ENCODE measurements at places on chromosomes 5 and 9.

GRCh38 chr5:73435759-73436534, 12.6 kb downstream of the FOXD1 start:
- no peak for DNase-seq

DNA sequence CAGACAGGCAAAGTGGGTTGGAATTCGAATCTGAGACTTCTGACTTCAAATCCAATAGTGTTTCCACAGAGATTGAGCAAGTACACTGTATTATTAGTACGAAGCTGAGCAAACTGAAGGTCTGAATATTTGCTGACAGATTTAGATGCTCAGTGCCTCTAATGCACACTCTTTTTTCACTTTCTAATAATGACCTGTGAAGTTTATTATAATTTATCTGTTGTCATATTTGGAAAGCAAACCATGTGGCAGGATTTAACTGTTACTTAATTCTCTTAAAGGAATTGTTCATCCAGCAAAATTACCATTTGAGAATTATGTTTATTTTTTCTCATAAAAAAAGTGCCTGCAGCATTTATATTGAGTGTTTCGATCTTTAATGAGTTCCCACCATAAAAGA, 277.3 kb downstream of the DMRT2 start:
- DNase-seq, result no peak

DNA sequence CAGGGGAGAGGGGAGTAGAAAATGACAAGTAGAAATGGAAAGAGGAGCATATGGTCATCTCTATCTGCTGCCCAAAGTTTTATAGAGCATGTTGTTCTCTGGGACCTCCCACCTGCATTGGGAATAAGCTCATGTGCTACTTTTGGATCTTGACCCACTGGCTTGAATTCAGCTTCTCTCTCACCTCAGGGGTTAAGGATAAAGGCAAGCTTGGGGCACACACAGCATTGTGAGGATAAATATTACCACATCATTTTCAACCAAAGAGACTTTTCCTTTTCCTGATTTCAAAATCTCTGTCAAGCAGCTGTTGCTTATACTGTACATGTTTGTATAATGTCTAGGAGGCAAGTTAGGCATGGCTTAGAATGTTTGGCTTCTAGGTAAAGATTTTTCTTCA, 16.6 kb downstream of the ATP10B start:
- no peak for DNase-seq

DNA sequence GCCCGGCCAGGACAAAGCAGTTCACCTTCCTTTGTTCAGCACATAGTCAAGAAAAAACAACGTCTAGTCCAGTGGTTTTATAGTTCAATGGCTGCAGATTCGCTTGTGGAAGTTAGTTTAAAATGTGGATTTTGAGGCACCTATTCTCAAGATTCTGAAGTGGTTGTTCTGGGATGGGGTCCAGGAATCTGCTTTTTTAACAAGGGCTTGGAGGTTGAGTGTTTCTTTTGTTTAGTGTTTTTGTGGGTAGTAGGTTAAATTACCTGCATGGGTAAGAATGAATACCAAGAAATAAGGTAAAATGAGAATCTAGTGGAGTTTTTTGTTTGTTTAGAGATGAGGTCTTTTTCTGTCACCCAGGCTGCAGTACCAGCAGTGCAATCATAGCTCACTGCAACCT, 28.4 kb upstream of the NADK2 start:
- no peak for DNase-seq

- DNase-seq, result no peak
Observed at GRCh38 chr5:141636106-141636412, 590 bp downstream of the HDAC3 start.

DNA sequence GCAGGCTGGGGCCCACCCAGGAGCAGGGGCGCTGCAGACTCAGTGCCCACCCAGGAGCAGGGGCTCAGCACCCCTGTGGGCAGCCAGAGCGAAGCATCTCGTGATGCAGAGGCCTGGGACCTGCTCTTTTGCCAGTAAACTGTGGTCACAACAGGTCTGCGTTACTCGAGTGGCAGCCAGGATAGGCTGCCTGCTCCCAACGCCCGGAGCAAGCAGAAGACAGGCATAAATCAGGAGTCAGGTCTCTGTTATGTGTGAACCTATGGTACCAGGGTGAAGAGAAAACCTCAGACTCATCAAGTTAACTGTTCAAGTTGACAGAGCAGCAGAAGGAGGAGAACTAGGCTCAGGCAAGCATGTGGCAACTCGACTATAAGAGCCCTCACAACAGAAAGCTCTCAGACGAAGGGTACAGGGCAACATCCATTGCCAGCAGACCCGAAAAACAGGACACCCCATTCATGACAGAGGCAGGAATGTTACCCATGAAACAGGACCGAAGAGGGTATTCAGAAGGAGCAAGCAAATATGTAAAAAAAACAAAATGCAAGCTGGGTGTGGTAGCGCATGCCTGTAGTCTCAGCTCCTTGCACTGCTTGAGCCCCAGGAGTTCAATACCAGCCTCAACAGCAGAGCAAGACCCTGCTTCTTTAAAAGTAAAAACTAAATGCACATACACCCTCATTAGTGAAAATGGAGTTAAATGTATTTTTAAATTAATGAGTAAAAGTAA, 71.7 kb downstream of the GOLPH3 start:
- no peak for DNase-seq

DNA sequence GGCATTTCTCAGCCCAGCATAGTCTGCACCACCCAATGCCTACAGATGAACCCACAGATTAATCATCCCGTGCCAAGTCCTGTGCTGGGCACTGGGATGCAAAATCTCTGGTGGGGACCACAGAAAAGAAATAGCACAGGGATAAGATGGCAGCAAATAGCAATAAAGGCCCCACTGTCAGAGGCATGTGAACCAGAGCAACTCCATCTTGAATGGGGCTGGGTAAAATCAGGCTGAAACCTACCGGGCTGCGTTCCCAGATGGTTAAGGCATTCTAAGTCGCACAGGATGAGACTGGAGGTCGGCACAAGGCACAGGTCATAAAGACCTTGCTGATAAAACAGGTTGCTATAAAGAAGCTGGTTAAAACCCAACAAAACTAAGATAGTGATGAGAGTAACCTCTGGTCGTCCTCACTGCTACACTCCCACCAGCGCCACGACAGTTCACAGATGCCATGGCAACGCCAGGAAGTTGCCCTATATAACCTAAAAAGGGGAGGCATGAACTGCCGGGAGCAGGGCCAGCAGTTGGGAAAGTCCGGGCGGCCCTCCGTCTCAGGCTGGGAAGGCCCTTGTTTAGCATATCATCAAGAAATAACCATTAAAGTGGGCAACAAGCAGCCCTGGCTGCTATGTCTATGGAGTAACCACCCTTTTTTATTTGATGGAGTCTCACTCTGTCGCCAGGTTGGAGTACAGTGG, 65.2 kb downstream of the C9orf50 start:
- no peak for DNase-seq

DNA sequence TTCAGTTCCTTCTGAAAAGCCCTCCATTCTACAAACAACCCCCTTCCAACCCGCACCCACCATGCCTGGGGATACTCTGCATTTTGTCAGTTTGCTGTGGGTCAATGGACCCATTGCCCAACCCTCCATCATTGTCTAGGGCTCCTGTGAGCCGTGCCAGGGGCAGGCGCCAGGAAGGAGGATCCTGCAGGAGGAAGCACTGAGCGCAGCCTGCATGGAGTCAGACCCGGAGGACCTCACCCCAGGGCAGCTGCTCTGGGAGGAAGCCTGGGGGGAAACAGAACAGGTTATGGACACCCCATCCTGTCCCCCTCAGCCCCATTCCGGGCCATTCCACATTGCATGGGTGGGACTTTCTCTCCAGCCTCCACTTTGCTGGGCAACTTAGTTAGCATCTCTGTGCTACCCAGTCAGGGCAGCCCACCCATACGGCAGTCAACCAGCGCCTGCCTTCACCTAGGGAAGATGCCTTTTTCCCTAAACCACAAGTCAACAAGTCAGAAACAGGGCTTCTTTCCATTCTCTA, 48.6 kb upstream of the VDAC1 start:
- no peak for DNase-seq

DNA sequence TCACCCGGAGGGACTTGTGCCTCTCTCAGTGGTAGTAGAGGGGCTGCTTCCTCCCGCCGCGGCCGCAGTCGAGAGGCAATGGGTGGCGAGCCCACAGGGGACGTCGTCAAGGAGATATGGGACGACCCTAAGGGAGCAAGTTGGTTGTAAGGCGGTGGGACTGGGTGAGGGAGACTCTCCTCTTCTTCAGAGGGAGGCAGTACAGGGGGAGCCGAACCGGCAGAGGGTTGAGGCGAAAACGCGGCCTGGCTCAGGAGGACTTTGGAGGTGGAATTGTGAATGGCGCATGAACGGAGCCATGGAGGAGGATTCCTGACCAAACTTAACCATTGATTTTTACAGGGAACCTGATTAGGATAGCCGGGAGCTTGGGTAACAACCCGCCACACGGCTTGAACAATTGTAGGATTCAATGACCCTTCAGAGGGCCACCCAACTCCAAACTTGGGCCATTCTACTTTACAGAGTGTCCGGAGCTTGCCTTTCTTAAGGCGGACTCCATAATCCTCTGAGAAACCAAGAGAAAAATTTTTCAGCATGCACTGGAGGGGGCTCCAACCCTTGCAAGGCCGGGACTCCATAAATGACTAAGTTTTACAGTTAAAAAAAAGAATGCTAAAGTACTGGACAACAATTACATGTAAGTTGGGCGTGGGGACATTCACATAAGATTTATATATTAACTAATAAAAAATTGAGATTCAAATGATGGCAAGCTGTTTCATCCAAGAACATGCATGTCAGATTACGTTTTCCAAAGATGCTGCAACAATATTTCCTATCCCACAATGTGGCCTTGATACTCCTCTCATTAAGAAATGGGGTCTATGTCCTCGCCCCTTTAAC, 19.4 kb upstream of the RHOBTB3 start:
- no peak for DNase-seq

GRCh38 chr9:1528456-1528855, 478.3 kb downstream of the DMRT2 start:
- no peak for DNase-seq

- DNase-seq, result no peak
Observed at GRCh38 chr5:102856389-102856777, 101.3 kb downstream of the PAM start.

- DNase-seq, result no peak
Observed at GRCh38 chr9:26033336-26033735, 355.1 kb upstream of the TUSC1 start.

GRCh38 chr5:13746026-13746425, 198.5 kb downstream of the DNAH5 start:
- no peak for DNase-seq

GRCh38 chr5:78504704-78505677, 143.6 kb downstream of the LHFPL2 start:
- DNase-seq, result no peak

- no peak for DNase-seq
Observed at GRCh38 chr9:115739096-115739875, 414.3 kb upstream of the PAPPA start.

DNA sequence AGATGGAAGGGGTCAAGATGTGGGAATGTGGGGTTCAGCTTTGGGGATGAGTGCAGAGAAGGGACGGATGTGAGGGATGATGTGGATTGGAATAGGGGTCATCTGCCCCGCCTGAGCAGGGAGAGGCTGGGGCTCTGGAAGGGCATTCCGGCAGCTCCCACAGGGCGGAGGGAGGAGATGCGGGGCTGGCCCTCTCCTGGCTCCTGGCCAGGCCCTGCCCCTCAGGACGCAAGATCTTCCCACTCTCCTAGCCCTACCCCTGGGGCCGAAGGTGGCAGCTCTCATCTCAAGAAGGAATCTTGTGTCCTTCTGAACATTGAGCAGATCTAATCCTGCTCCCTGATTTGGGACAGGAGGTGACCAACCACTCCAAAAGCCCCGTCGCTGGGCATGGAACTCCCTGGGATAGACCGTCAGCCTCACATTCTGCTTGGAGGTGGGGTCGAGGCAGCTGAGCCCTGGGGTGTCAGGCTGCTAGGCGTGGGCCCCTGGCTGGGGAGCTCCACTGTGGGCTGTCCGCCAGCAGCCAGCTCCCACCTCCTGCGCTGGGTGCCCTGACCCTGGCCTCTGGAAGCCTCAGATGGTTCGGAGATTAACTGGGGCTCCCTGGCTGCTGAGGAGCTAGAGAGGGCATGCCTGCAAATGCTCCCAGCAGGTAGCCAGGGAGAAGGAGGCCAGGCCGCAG, 125.2 kb downstream of the ZNF354C start:
- no peak for DNase-seq

All from activated CD4-positive, CD25-positive, alpha-beta regulatory T cell (primary cell).